Cardiac septum (tissue), 1 donor: ENCODE measurements at places on chromosomes 1 and 21. TPM values are rescaled to one million over a fixed set of nuclear protein-coding genes. Genes with fewer than 3 reads are reported as not detected.

DNA sequence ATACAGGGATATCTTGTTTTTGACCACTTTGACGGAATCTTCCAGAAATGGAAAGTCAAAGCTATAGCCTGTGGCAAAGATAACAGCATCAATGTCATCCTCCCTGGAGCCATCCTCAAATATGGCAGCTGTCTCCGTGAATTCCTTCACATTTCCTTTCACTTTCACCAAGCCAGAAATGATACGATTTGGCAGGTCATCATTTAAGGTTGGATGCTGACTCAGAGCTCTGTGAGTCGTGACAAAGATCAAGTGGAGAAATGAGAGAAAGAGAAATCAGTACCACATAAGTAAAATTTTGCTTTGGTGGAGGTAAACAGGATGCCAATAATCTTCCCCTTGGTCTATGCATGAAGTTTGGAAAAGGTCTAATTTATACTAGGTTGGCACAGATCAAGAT is 23.9 kb downstream of the FMO5 start:
- DNase-seq = no peak

DNA sequence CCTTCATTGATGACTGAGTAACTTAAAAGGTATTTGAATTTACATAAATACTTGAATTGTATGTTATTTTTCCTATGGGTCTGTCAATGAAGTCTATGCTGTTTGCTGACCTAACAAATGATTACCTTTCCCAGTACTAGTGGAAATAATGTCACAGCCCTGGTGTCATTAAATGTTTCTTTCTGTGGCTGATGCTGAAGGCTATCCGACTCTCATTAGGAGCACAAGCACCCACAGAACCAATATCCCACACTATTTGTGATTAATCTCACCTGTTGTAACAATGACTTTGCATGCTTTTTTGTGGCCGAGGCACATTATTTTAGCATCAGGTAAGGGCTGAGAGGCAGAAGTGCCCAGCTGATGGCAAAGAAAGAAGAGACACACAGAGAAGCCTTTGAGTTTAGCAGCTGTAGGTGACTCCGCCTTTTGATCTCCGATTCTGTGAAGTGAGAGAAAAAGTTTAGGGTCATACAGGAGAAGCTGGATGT is 25.8 kb upstream of the TRIM45 start:
- DNase-seq = no peak

Gene KPRP
- not detected for total RNA-seq

- no peak for DNase-seq
Observed at GRCh38 chr1:184745110-184745509, 9.5 kb downstream of the EDEM3 start.

Gene TMEM61
- not detected for total RNA-seq

Gene NPPA
- total RNA-seq = 21,376 TPM

GRCh38 chr21:42276076-42276475 is 39.1 kb downstream of the TFF3 start:
- DNase-seq = no peak

Gene NTRK1
- total RNA-seq = 1.4 TPM

DNA sequence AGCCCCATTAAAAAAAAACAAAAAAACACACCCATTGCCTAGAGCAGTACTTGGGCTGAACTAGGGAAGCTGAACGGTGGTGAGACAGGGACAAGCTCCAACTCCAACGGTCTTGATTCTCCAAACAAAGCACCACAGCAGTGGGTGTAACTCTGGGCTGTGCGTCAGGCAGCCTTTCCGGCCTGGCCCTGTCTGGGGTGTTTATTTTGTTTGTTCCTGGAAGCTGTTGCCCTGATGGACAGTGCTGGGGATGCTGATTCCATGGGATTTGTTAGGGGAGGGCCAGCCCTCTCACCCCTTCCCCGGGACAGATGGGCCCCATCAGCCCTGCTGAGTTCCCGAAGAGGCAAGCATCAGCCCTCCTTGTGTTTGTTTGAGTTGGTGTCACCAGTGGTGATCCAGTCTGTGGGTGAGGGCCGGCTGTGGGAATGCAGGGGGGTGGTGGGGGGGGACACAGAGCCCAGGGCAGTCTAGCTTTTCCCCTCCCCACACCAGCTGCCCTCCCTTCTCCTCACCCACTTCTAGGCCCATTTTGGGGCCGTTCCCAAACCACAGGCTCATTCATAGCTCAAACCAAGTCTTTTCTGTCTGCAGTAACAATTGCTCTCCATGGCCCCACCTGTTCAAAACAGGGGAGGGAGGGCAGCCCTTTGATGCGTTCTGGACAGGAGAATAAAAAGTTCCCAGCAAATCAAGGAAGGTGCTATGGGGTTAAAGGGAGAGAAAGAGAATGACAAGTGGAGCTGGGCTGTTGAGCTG is 4.5 kb downstream of the WNT2B start:
- no peak for DNase-seq

Gene ANGPTL3
- total RNA-seq = not detected

GRCh38 chr1:83113652-83114051 is 885.3 kb downstream of the TTLL7 start:
- DNase-seq = no peak

DNA sequence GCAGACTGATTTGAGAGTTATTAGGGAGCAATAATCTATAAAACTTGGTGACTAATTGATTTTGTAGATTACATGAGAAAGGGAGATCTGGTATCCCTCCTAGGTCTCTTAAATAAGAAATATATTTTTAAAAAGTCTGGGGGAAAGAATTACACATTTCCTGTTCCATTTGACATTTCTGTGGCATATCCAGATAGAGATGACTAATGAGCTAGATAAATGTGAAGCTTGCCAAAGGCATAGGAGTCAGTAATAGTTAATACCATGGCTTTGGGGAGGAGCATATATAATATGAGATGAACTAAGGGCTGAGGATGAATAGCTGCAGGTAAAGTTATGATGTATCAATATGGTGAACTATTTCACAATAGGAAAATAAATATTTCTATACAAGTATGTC is 663.7 kb downstream of the PTPRC start:
- no peak for DNase-seq

Gene OR2L3
- not detected for total RNA-seq

GRCh38 chr1:3306583-3307291 is 147.7 kb upstream of the ARHGEF16 start:
- no peak for DNase-seq

DNA sequence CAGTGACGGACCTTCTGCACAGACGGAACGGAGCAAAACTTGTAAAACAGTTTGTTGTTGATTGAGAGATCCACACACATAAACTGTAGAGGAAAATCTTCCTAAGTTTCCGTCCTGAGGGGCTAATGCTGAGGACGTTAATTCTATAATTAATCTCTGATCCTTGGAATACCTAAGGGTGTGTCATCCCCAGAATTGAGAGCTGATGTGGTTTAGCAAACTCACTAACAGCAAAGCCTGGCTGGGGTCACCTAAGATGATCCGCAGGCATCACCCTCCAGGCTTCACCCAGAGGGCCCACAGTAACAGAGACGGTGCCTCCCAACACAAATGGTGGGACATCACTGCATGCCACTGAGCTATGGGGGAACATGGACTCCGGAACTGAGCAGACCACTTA is 97.5 kb downstream of the SMYD2 start:
- no peak for DNase-seq

GRCh38 chr21:27213303-27213702 is 246.4 kb upstream of the ADAMTS5 start:
- DNase-seq = no peak

DNA sequence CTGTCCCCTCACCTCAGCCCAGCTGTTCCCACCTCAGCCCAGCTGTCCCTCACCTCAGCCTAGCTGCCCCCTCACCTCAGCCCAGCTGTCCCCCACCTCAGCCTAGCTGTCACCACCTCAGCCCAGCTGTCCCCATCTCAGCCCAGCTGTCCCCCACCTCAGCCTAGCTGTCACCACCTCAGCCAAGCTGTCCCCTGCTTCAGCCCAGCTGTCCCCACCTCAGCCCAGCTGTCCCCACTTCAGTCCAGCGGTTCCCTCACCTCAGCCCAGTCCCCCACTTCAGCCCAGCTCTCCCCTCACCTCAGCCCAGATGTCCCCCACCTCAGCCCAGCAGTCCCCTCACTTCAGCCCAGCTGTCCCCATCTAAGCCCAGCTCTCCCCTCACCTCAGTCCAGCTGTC is 88.4 kb upstream of the CSF3R start:
- peak; percentile 66 for DNase-seq

DNA sequence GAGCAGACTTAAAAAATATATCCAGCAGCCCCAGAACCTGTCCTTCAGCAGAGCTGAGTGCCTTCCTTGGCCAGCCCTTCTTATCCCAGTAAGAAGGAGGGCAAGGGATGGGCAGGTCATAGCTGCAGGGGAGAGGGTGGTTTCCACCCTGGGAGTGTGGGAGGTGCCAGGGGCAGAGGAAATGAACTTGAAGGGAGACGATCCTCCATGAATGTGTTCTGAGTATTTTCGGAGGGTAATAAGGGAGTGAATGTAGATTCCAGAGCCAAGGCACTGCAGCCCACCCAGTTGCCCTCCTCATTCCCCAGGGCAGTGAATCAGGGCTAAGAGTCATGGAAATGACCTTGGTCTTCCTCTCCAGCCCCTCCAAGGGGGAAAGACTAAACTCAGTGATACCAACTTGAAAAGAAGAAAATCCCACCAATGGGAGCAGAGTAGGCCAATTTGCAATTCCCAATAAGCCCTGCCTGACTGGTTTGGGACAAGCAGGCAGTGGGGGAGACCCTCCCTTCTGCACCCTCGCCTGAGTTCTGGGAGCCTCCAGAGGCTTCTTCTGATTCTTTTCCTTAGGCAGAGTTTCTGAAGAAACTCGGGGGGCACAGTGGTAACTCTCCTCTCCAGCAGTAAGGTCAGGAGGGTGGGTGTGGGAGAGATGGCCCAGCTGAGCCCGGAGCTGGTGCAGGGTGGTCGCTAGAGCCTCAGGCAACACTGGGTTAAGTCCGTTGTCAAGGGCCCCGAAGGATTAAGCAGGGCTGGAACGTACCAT is 4.2 kb downstream of the MYOG start:
- DNase-seq = peak; percentile 33

- no peak for DNase-seq
Observed at GRCh38 chr1:100188617-100189016, 10.6 kb upstream of the LRRC39 start.

DNA sequence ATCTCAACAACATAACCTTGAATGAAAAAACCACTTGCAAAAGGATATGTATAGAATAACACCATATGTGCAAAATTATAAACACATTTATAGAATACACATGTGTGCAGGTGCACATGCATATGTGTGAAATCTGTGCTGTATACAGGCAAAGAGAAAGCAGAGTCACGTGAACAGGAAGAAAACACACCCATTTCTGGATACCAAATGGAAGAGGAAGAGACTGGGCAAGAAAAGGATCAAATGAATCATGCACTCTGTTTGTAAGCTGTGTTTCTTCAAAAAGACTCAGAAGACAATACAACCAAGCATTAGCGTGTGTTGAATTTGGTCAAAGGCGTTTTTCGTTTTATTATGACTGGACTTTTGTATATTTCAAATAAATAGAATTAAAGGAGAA is 111.3 kb upstream of the ERG start:
- no peak for DNase-seq

GRCh38 chr1:87179076-87179810 is 149.4 kb upstream of the LMO4 start:
- no peak for DNase-seq

DNA sequence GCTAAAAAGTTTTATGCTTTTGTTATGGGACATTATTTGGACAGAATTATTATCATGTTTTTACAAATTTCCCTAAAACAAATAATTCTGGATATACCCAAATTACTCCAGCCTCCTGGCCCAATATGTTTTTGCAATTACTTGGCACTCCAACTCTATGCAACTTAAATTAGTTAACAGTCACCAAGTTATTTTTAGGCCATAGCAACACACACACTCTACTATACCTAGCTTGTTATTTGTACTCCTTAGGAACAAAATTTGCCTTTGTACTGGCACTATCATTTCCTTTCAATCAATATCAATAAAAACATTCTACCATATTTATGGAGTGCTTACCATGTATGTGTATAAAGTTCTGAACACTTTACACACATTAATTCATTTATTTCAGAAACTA is 7.7 kb downstream of the DUSP10 start:
- DNase-seq = no peak
